ENCODE measurements at places on chromosomes 6 and 20.

DNA sequence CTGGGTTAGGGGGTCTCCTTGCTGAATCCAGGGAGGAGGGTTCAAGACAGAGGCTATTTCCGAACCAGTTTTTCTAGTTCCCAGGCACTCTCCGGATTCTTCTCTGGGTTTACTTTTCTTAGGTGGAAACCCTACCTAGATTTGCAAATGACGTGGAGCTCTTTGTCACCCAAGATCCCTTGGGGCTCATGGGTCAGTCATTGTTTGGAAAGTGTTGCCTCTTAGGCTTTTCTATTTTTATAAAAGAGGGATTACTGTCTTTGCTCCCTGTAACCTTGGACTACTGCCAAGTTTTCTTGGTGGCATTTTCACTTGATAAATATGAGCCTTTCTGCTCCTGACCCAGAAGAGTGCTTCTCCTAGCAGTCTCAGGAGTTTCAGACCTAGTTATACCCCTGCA is 33.6 kb downstream of the FAM209B start:
- no peak for DNase-seq

DNA sequence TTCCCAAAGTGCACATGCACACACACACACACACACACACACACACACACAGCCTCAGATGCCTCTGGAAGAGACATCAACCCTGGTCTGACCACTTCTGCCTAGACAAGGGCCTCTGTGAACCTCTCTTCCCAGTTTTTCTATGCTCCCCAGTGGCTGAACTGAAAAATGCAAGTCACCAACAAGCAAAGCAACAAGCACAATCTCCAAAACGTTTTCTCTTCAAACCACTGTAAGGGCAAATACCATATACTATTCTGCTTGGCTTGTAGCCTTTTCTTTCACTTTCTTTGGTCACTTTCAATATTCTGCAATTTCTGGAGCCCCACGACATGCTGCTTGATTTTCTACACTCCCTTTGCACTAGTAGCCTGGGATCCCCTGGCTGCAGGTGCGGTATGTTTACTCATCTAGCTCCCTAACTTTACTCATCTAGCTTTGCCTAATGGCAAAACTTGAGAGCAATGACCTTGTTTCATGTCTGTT is 121.4 kb upstream of the DST start:
- no peak for DNase-seq

DNA sequence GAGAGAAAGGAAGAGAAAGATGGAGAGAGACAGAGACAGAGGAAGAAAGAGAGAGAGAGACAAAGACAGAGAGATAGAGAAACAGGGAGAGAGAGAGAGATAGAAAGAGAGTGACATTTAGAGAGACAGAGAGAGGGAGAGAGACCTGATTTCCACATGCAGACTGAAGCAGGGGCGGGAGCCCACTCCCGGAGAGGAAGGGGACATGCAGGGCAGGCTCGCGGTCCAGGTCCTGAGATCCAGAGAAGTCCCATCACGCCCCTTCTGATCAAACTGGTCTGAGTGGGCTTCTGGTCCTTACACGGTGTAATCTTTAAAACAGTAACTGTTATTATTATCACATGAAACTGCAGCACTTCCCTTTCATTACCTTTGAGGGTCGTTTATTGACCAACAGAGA is 62.2 kb downstream of the PHACTR3 start:
- DNase-seq: no peak

GRCh38 chr6:48764286-48765044 is 653.5 kb upstream of the PTCHD4 start:
- DNase-seq: no peak
